Stimulated activated CD4-positive, alpha-beta T cell treated with anti-CD3 and anti-CD28 coated beads, TNF-alpha, amount 100 ng/mL, for 48 hours (primary cell): ENCODE measurements at places on chromosomes 5 and 9.

- no peak for DNase-seq
Observed at GRCh38 chr9:76516871-76517270, 57.9 kb downstream of the GCNT1 start.

DNA sequence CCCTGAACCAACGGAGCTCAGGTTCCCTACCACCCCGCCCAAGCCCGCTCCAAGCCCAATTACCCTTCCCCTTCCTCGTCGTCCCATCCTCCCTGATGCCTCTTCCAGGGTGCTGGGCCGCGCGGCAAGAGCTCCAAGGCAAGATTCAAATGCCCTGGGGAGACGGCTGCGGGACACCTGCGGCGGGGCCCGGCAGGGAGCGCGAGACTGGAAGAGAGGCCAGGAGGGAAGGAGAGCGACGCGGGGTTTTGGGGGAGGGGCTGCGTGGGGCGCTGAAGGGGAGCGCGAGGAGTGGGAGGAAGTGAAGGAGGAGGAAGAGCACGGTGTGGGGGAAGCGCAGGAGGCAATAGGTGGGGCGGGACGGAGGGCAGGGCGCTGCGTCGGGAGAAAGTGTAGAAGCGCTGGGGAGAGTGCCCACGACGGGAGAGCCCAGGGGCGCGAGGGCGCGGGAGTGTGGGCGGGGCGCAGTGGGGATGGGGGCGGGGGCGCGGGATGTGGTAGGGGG lies 975 bp upstream of the NXNL2 start:
- no peak for DNase-seq

- DNase-seq: no peak
Observed at GRCh38 chr9:31146485-31147166, 1237.8 kb upstream of the ACO1 start.

GRCh38 chr9:121545875-121546423 lies 46.3 kb upstream of the GGTA1 start:
- peak; percentile 40 for DNase-seq

DNA sequence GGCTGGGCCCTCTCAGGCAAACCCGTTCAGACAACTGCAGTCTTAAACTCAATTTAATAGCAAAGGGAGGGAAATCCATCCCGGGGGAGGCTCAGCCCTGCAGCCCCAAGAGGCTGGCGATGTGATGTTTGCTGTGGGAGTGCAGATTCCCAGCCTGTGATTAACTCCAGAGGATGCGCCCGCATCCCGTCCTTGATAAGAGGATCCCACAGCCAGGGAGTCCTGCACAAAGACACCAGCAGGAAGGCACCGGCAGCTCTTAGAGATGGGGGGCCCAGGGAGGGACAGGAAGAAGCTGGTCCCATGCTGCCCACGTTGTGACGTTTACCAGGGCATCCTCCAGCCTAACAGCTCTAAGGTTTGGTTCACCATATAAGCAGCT lies 64.7 kb downstream of the MRPL36 start:
- no peak for DNase-seq

- no peak for DNase-seq
Observed at GRCh38 chr5:151144275-151144674, 13.3 kb downstream of the ANXA6 start.

DNA sequence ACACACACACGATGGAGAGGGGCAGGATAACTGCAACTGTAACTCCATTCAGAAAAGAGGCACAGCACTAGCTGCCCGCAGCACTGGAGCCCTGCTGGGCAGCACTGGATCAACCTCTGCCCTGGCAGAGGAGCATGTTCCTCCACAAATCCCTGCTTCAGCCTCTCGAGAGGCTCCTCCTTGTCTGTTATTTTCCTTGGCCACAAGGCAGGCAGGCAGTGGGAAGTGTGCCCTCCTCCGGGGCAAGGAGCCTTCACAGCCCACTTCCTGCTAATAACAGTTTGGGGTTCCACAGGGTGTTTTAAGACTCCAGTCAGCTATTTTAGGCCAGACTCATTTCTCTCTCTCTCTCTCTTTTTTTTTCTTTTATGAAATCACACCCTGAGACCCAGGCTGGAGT lies 11.8 kb downstream of the FXN start:
- DNase-seq: no peak
